ENCODE measurements at places on chromosomes 2 and 18. TPM values are rescaled to one million over a fixed set of nuclear protein-coding genes. Genes with fewer than 3 reads are reported as not detected.

The ARHGAP15 gene
- not detected for total RNA-seq

The SNORC gene
- 1.6 TPM for total RNA-seq

The THADA gene
- total RNA-seq = 18.2 TPM

The SCYGR2 gene
- total RNA-seq = not detected
